ENCODE measurements at places on chromosomes 3 and 15.
A peak's percentile ranks its signal among the peaks of the same experiment; 100 is the strongest.

- no peaks in the 10 kb centered on the region for H3K4me1 ChIP-seq
- DNase-seq: no peak
These were observed 64.0 kb downstream of the MESD start for GRCh38 chr15:80925597-80926059.

- peak overlapping the region; percentile 86 for H3K27ac ChIP-seq
- H3K36me3 ChIP-seq: no peaks in the 10 kb centered on the region
- H3K4me3 ChIP-seq: peak overlapping the region; percentile 21
- peaks cover 10% of the 10 kb centered on the region for H3K4me1 ChIP-seq
These were observed 72.6 kb upstream of the TNFSF10 start for GRCh38 chr3:172595664-172596393.

DNA sequence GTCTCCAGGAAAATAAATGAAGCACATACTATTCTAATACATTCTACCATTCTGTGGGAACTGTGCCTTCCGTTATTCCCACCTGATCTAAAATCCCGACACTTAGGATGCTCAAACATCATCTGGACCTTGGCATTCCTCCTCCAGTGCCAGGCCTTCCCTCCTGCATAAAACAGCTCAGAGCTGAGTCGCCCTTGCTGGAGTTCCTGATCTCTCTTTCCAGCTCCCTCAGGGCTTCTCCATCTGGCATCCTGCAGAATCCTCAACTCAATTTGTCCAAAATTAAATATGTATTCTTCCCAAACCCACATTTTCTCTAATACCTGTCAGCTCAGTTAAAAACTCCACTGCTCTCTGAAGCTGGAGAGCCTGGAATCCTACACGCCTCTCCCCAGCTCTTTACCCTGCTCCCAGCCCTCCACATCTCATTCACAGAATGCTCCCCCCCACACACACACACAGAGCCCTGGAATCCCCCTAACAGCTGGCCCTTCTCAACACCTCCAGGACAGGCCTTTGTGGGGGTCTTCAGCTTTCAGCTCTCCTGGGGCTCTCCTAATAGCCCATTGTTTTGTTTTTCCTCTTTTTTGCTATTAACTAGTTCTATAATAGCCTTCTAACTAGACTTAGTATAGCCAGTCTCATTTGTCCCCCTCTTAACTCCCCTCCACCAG, 78.5 kb downstream of the HMG20A start:
- peaks cover 41% of the 10 kb centered on the region for H3K4me1 ChIP-seq
- H3K36me3 ChIP-seq: no peaks in the 10 kb centered on the region
- no peaks in the 10 kb centered on the region for H3K27me3 ChIP-seq
- no peak overlapping the region for H3K27ac ChIP-seq

DNA sequence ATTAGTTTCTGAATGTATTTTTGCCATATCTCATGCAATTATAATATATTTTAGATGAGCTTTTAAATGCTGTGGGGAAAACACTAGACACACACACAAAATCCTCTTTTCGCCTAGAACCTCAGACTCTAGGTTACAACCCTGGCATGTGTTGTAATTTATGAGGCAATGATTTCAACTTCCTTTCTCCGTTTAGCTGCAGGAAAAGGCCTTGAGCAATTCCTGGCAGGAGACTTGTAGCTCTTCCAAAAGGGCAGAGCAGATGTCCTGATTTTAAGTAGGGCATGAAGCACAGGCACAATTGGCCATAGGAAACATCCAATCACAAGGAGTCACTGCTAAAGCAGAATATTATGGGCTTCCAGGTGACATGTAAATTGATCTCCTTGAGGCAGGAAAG, 82.0 kb downstream of the GPR156 start:
- no peaks in the 10 kb centered on the region for H3K27me3 ChIP-seq
- DNase-seq: peak; percentile 46
- peaks cover 5% of the 10 kb centered on the region for H3K4me1 ChIP-seq
- H3K36me3 ChIP-seq: no peaks in the 10 kb centered on the region

DNA sequence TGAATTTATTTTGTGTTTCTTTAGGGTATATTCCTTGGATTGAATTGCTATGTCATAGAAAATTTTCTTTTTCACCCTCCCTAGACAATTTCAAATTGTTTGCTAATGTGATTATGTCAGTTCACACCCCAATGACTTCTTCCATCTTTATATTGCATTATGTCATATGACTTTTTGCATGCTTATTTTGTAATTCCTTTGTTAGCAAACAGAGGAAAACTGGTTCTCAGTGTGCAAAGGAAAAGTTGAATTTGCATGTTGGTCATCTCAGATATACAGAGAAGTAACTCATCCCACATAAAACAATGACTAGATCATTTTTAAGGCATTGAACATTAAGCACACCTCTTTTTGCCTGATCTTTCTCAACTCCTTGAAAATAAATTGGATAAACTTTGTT, 3.3 kb upstream of the RNF13 start:
- H3K4me3 ChIP-seq: no peak overlapping the region
- no peak overlapping the region for H3K27ac ChIP-seq
- peaks cover 21% of the 10 kb centered on the region for H3K4me1 ChIP-seq
- no peaks in the 10 kb centered on the region for H3K27me3 ChIP-seq
- DNase-seq: no peak

GRCh38 chr3:58679446-58679845, 12.9 kb upstream of the FAM3D start:
- no peak overlapping the region for H3K4me3 ChIP-seq
- no peaks in the 10 kb centered on the region for H3K27me3 ChIP-seq
- no peaks in the 10 kb centered on the region for H3K36me3 ChIP-seq
- H3K27ac ChIP-seq: peak overlapping the region; percentile 73
- DNase-seq: no peak
- H3K4me1 ChIP-seq: no peaks in the 10 kb centered on the region

DNA sequence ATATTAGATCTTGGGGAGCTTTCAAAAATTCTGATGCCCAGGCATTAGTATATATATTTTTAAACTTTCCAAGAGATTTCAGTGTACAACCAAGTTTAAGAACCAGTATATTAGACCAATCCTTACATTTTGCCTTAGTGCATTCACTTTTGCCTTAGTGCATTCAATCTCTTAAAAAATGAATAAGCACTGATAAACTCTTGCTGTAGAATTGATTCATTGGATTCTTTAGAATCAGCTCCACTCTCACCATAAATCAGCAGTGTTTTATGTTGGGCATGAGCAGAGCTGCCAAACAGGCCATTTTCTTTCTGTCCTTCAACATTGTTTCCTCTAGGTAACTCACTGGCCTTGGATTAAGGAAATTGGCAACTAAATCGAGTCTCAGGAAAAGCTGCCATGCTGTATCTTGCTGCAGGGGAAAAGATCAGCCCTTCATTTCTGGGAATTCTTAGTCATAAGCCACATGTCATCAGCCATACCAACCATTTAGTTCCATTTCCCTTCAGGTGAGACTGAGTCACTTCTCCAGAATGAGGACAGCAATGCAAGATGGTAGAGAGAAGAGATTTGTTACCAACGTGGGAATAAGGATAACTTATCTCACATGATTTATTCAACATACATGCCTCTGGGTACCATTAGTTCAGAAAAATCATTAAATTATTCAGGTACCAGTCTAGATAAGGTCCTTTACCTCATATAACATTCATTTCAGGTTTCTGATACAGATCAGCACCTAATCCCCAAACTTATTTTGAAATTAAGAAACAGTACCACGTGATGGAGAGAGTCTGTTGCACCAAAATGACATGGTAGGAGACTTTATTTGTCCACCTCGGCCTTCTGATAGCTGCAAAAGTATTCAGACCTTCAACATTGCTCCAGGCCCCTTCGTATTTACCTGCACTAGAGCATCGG, 192.5 kb downstream of the P3H2 start:
- no peaks in the 10 kb centered on the region for H3K4me1 ChIP-seq
- DNase-seq: no peak
- H3K4me3 ChIP-seq: no peak overlapping the region
- H3K27ac ChIP-seq: no peak overlapping the region
- H3K27me3 ChIP-seq: no peaks in the 10 kb centered on the region
- H3K36me3 ChIP-seq: no peaks in the 10 kb centered on the region

- H3K27ac ChIP-seq: no peak overlapping the region
- H3K27me3 ChIP-seq: no peaks in the 10 kb centered on the region
- H3K4me1 ChIP-seq: no peaks in the 10 kb centered on the region
- no peaks in the 10 kb centered on the region for H3K36me3 ChIP-seq
These were observed 19.4 kb downstream of the ARPP21 start for GRCh38 chr3:35658686-35659085.

- H3K36me3 ChIP-seq: no peaks in the 10 kb centered on the region
- H3K27ac ChIP-seq: no peak overlapping the region
- H3K4me1 ChIP-seq: peaks cover 9% of the 10 kb centered on the region
- peak; percentile 82 for DNase-seq
- no peaks in the 10 kb centered on the region for H3K27me3 ChIP-seq
These were observed 3.5 kb upstream of the SHISA5 start for GRCh38 chr3:48507256-48508061.

Data from left lung (tissue), 14 donors.